IPS DF 6.9 (cell line): ENCODE measurements at places on chromosomes 12 and 14.

- H3K27me3 ChIP-seq: no peaks in the 10 kb centered on the region
- H3K36me3 ChIP-seq: no peaks in the 10 kb centered on the region
- DNase-seq: no peak
- H3K4me3 ChIP-seq: peak overlapping the region; percentile 47; the same call in 1 of the 2 replicates
Observed at GRCh38 chr12:71685312-71685906, 473 bp upstream of the TMEM19 start.

- no peak overlapping the region for H3K4me3 ChIP-seq
- DNase-seq: no peak
- H3K27me3 ChIP-seq: no peaks in the 10 kb centered on the region
- H3K36me3 ChIP-seq: no peaks in the 10 kb centered on the region
- no peak overlapping the region for H3K27ac ChIP-seq
Observed at GRCh38 chr14:99137001-99137700, 134.8 kb downstream of the BCL11B start.

DNA sequence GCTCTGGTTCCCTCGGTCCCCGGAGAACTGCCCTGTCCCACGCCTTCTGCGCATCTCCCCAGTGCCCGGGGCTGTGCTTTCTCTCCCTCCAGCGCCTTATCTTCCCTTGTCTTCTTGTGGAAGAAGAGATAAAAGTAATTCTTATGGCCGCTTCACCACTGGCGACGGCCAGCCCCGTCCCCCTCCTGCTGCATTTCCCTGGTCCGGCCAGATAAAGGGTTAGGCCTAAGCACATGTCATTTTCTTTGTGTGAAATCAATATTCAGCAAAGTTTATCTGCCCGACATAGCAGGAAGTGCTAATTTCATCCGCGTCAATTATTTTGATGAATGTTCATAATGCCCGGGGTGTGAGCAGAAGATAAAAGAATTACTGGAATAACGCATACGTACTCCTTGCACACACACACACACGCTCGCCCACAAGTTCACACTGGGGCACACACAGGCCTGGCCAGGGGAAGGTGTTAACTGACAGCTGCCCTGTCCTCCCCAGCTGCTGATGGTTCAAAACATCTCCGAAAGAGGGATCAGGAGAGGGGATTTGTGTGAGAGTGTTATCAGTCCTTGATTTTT, 177.7 kb upstream of the LHX5 start:
- no peak overlapping the region for H3K27ac ChIP-seq
- H3K4me1 ChIP-seq: 0 out of 2 replicates have a peak, but pooled peaks cover 1% of the 10 kb centered on the region
- H3K36me3 ChIP-seq: no peaks in the 10 kb centered on the region
- H3K4me3 ChIP-seq: no peak overlapping the region
- no peak for DNase-seq
- H3K27me3 ChIP-seq: no peaks in the 10 kb centered on the region

- H3K4me1 ChIP-seq: peaks cover 1% of the 10 kb centered on the region; the same call in 1 of the 2 replicates
- H3K27ac ChIP-seq: no peak overlapping the region
- H3K27me3 ChIP-seq: no peaks in the 10 kb centered on the region
- no peaks in the 10 kb centered on the region for H3K36me3 ChIP-seq
- H3K4me3 ChIP-seq: no peak overlapping the region
Observed at GRCh38 chr14:93303659-93304058, 29.2 kb downstream of the BTBD7 start.

DNA sequence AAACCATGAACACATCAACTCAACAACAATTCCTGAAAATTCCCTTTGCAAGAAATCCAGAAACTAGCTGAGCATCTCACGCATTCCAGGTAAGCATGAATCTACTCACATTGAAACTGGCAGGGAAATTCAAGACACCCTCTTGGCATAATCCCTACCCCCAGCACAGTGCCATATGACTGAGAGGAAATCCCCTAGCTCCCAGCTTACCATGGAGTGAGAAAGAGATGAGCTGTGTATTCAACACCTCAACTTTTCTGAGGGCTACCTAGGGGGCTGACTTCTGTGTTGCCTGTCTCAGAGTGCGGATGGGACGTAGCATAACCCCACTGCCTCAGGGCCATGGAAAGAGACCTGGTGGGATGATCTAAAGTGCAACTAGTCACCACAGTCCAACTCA, 37.7 kb upstream of the GPR132 start:
- H3K27ac ChIP-seq: no peak overlapping the region
- no peaks in the 10 kb centered on the region for H3K36me3 ChIP-seq
- no peak overlapping the region for H3K4me3 ChIP-seq

DNA sequence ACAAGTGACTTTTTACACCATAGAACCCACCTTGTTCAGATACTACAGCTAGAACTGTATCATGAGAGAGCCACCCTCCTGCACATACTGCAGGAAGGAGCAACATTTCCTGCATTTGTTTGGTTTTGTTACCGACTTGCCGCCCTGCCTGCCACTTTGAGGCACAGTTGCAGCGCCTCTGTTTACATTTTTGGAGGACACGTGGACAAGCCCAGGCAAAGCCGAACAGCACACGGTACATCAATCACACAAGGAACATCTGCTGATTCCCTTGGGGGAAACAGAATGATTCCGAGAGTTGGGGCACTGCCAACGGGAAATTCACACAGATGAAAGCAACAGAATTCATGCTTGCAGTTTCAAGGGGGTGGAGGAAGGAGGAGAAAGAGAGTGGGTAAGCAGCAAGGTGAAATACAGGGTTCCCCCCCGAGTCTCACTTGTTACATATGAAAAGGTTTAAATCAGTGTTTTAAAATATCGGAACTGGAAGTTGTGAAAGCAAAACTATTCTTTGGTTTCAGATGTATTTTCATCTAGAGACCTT, 110.7 kb downstream of the BTG1 start:
- no peak overlapping the region for H3K4me3 ChIP-seq
- no peak for DNase-seq
- no peak overlapping the region for H3K27ac ChIP-seq
- no peaks in the 10 kb centered on the region for H3K27me3 ChIP-seq
- no peaks in the 10 kb centered on the region for H3K36me3 ChIP-seq

DNA sequence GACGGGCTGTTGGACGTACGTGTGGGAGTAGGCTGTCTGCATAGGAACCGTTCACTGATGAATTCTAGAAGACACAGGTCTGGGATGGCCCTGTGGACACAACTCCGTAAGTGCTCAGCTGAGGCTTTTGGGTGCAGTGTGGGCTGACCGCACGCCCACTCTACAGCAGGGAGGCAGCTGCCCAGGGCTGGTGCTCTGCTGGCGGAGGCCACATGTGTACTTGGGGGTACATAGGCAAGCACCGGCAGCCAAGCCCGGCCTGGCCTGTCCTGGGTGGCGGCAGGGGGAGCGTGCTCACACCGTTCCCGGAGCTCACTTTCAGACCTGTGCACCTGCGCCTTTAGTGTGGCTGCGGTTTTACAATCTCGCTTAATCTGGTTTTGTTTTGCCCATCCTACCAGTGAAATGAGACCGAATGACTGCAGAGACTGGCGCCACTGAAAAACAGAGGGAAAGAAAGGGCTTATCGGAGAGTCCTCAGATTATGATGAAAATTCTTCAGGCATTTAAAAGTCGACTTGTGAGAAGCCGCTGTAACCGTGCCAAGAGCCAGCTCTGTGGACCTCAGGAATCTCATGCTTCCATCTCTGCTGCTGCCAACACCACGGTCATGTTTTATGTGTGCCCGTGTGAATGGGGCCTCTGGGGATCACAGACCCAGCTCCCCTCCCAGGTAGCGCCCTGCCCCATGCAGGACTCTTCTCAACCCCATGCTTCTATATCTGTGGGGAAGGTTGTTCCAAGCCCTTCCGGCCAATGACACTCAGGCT, 45.8 kb downstream of the SSH1 start:
- no peak for DNase-seq
- H3K4me1 ChIP-seq: peaks cover 5% of the 10 kb centered on the region; the same call in 1 of the 2 replicates
- H3K4me3 ChIP-seq: no peak overlapping the region
- H3K27ac ChIP-seq: no peak overlapping the region
- peaks cover 11% of the 10 kb centered on the region for H3K36me3 ChIP-seq
- H3K27me3 ChIP-seq: no peaks in the 10 kb centered on the region

DNA sequence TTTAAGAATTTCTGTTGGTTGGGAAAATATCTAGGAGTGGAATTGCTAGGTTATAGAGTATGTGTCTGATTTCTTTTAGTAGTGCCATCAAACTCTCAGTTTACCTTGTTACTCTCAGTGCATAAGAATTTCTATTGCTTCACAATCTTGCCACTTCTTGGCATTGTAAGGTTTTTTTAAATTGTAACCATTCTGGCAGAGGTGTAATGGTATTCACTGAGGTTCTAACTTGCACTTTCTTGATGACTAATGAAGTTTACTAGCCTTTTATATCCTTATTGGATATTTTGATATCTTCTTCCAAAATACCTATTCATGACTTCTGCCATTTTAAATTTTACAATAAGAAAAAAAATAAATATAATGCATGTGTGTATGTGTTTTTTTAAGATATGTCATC, 478.0 kb downstream of the NAV3 start:
- H3K4me3 ChIP-seq: no peak overlapping the region
- H3K27ac ChIP-seq: no peak overlapping the region
- H3K36me3 ChIP-seq: no peaks in the 10 kb centered on the region
- no peaks in the 10 kb centered on the region for H3K27me3 ChIP-seq
- no peak for DNase-seq

GRCh38 chr14:104105071-104105821, 19.7 kb downstream of the ASPG start:
- no peaks in the 10 kb centered on the region for H3K27me3 ChIP-seq
- no peak overlapping the region for H3K27ac ChIP-seq
- H3K4me1 ChIP-seq: peaks cover 5% of the 10 kb centered on the region; the same call in 1 of the 2 replicates
- no peak overlapping the region for H3K4me3 ChIP-seq
- no peak for DNase-seq
- no peaks in the 10 kb centered on the region; the same call in 1 of the 2 replicates for H3K36me3 ChIP-seq

DNA sequence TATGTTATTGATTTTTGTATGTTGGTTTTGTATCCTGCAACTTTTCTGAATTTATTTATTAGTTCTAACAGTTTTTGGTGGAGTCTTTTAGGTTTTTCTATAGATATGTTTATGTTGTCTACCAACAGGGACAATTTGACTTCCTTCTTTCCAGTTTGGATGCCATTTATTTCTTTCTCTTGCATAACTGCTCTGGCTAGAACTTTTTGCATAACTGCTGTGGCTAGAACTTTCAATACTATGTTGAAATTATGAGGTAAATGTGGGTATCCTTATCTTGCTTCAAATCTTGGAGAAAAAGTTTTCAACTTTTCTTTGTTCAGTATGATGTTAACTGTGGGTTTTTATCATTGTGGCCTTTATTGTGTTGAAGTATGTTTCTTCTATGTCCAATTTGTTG, 39.9 kb upstream of the PLBD1 start:
- no peak overlapping the region for H3K27ac ChIP-seq
- H3K27me3 ChIP-seq: no peaks in the 10 kb centered on the region
- DNase-seq: no peak
- H3K4me1 ChIP-seq: no peaks in the 10 kb centered on the region
- H3K36me3 ChIP-seq: no peaks in the 10 kb centered on the region

GRCh38 chr12:1720494-1720893, 29.6 kb downstream of the ADIPOR2 start:
- no peak overlapping the region for H3K27ac ChIP-seq
- H3K36me3 ChIP-seq: no peaks in the 10 kb centered on the region
- peak; percentile 11 for DNase-seq

GRCh38 chr12:24608637-24609285, 340.1 kb downstream of the BCAT1 start:
- no peak overlapping the region for H3K27ac ChIP-seq
- no peaks in the 10 kb centered on the region for H3K27me3 ChIP-seq
- DNase-seq: no peak
- H3K4me3 ChIP-seq: no peak overlapping the region
- no peaks in the 10 kb centered on the region for H3K36me3 ChIP-seq
- H3K4me1 ChIP-seq: no peaks in the 10 kb centered on the region

DNA sequence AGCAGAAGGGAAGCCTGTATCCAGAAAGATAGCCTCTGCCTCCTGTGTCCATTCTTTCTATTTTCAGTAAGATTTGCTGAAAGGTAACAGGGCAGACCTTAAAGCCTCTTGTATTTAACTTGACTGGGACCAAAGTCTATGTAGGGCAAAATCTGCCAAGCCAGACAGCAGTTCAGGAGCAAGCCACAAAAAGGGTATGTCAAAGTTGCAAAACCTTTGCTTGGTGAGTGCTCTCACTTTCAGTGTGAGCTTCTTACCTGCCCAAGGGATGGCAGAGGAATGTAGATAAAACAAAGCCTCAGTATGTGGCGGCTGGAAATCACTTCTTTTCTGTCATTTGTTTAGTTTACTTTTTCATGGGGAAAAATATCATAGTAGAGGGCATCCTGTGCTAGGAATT, 63.1 kb downstream of the PLEKHG7 start:
- peaks cover 1% of the 10 kb centered on the region; the same call in 1 of the 2 replicates for H3K4me1 ChIP-seq
- DNase-seq: no peak
- no peaks in the 10 kb centered on the region for H3K36me3 ChIP-seq
- no peak overlapping the region for H3K27ac ChIP-seq
- no peaks in the 10 kb centered on the region for H3K27me3 ChIP-seq

- H3K27me3 ChIP-seq: no peaks in the 10 kb centered on the region
- H3K27ac ChIP-seq: no peak overlapping the region
Observed at GRCh38 chr12:32483499-32483898, 84.1 kb downstream of the FGD4 start.

DNA sequence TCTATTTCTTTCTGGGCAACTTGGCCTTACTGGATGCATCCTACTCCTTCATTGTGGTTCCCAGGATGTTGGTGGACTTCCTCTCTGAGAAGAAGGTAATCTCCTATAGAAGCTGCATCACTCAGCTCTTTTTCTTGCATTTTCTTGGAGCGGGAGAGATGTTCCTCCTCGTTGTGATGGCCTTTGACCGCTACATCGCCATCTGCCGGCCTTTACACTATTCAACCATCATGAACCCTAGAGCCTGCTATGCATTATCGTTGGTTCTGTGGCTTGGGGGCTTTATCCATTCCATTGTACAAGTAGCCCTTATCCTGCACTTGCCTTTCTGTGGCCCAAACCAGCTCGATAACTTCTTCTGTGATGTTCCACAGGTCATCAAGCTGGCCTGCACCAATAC, 5.3 kb downstream of the OR4N5 start:
- no peak overlapping the region for H3K27ac ChIP-seq
- H3K27me3 ChIP-seq: no peaks in the 10 kb centered on the region
- DNase-seq: no peak
- H3K4me3 ChIP-seq: no peak overlapping the region
- H3K36me3 ChIP-seq: no peaks in the 10 kb centered on the region
- H3K4me1 ChIP-seq: no peaks in the 10 kb centered on the region

DNA sequence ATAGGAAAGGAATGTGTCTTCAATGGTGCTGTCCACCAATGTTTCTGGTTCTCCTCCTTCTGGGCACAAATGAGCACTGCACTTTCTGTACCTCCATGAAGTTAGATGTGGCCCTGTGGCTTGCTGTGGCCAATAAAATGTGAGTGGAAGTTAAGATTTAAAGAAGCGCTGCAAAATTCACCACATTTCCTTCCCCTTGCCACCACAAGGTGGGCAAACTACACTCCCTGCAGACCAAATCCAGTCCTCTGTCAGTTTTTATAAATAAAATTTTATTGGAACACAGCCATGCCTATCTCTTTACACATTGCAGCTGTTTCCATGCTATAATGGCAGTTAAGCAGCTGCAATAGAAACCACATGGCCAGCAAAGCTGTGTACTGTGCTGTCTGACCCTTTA, 141.4 kb upstream of the TMPO start:
- no peaks in the 10 kb centered on the region for H3K27me3 ChIP-seq
- no peaks in the 10 kb centered on the region for H3K36me3 ChIP-seq
- H3K4me1 ChIP-seq: peaks cover 1% of the 10 kb centered on the region; the same call in 1 of the 2 replicates
- no peak overlapping the region for H3K27ac ChIP-seq
- no peak overlapping the region for H3K4me3 ChIP-seq
